ENCODE measurements at places on chromosomes 12 and 14. TPM values are rescaled to one million over a fixed set of nuclear protein-coding genes. Genes with fewer than 3 reads are reported as not detected.

SALL2 gene
- 0.67 TPM for total RNA-seq

JPH4 gene
- not detected for total RNA-seq

SOCS2 gene
- total RNA-seq = 32.8 TPM

ZCCHC8 gene
- 47.4 TPM for total RNA-seq

PRH1 gene
- total RNA-seq = 4.0 TPM

GRCh38 chr14:90678420-90678819, 137.8 kb downstream of the TTC7B start:
- DNase-seq = no peak

- no peak for DNase-seq
Measured at GRCh38 chr12:47946413-47947323, 16.7 kb upstream of the TMEM106C start.

GRCh38 chr14:46820291-46820690, 168.7 kb upstream of the RPL10L start:
- no peak for DNase-seq

- DNase-seq = no peak
Measured at GRCh38 chr14:95233702-95234241, 76.4 kb upstream of the DICER1 start.

DNA sequence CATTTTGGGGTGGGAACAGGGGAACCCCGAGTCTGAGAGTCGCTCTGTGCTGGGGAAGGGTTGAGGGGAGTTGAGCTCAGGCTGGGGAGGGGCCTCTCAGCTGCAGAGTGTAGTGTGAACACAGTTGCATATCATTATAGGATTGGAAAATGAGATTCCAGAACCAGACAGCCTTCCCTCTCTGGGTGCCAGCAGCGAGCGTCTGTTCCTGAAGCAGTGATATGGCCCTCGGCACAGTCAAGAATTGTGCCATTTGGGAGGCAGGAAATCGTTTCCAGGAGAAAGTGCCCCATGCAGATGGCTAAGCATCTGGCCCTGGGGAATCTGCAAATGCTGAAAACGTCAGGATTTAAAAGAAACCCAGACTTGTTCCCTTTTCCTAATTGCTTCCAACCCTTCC, 70.4 kb upstream of the SFSWAP start:
- DNase-seq = no peak

DNA sequence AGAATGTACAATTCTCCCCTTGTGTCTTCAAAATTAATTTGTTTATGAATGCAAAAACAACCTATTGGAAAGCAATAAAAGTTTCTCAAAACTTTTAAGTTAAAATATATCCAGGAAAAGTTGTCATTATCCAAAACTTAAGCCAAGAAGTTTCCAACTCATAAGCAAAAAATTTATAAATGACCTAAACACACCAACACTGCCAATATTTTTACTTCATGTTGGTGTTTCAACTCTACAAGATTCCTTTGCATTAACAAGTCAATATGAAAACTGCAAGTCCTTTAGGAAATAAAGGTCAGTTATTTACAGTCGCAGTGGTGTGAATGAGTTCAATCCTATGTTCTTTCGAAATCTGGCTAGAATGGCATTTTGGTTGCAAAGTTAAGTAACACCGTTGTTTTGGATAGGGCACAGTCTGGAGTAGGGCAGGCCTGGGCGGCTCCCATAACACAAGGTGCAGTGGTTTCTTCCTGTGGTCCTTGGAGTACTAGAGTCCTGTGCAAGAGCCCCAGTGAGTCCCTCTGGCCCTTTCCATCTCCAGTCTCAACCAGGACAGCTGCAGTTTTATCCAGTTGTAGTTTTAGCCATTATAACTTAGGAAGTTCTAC, 151.4 kb downstream of the MED13L start:
- DNase-seq = peak; percentile 70

GRCh38 chr12:92553389-92553788, 149.4 kb upstream of the PLEKHG7 start:
- no peak for DNase-seq

DNA sequence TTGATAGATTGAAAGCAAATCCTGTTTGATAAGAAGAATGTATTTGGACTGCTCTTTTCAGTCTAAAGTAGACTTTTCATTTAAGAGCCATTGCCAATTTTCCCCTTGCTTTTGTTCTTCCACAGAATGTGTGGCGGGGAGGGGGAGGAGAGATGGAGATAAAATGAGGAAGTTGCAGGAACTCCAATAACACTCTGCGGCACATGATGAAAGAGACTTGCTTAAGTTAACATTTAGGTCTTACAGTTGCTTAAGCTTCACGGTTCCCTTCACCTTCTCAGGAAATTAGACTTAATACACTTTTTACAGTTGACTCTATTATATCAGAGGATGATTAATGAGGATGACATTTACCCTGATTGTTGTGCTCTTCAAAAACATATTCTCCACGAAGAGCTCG, 537.3 kb downstream of the TMTC2 start:
- no peak for DNase-seq
